ENCODE measurements at places on chromosomes 6 and 20.
A peak's percentile ranks its signal among the peaks of the same experiment; 100 is the strongest.

DNA sequence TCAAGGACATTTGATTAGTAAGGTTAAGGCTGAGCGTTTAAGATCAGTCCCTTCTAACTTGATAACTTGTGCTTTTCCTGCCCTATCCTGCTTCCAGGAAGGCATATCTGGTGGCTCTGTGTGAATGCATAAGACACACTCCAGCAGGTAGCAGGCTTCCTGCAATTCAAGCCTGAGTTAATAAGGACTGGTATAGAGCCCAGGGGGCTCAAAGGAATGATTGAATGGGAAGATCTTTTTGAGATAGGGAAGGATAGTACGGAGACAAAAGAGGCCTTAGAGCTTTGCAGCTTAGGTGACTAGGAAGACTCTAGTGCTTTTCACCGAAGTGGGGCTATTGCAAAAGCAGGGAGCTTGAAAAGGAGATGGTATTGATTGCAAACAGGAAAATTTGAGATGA lies 307.1 kb downstream of the GRIK2 start:
- DNase-seq: no peak

GRCh38 chr20:62875419-62876361 lies 14.1 kb upstream of the TCFL5 start:
- DNase-seq: peak; percentile 86

DNA sequence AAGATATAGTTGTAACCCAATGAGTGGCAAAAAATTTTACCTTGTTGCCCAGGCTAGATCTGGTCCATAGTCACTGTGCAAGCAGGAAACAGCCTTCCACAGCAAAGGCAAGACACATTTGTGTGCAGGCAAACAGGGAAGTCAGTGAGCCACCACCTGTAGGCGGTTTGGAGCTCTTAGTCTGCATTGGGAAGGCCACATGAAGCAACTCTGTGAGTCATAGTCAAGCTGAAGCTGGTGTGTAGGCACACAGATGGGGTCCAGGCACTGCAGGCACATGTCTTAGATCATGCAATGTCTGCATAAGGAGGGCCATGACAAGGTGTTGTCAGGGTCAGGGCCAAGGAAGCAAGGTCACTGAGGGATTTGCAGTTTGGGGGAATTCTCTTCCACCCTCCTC lies 543.2 kb upstream of the EPHA7 start:
- DNase-seq: no peak

DNA sequence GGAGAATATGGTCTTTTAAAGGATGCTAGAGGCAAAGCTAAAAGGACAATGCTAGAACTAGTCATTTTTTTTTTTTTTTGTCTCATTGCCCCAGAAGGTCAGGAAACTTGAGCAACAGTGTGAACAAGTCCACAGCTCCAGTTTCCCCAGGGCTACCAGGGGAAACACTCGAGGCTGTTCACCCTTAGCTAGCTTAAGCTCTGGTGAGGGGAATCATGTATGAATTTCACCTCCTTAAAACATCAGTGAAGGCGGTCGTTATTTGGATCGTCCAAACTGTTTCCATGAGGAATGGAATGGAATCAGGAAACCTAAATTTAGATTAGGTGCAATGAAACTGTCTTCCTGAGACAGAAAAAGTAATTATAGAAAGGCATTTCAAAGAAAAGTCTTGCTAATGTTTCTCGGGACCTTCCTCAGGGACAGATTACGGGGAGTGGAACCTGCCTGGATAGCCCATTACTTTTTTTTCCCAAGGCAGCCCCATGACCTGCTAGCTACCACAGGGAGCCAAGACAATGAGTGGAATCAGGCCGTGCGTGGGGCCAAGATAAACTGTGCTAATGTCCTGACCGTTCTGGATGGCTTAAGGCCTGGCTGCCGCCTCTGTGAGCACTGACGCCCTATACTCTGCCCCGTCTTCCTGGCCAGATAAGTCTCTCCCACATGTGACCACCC lies 164.8 kb upstream of the SGK1 start:
- DNase-seq: no peak

DNA sequence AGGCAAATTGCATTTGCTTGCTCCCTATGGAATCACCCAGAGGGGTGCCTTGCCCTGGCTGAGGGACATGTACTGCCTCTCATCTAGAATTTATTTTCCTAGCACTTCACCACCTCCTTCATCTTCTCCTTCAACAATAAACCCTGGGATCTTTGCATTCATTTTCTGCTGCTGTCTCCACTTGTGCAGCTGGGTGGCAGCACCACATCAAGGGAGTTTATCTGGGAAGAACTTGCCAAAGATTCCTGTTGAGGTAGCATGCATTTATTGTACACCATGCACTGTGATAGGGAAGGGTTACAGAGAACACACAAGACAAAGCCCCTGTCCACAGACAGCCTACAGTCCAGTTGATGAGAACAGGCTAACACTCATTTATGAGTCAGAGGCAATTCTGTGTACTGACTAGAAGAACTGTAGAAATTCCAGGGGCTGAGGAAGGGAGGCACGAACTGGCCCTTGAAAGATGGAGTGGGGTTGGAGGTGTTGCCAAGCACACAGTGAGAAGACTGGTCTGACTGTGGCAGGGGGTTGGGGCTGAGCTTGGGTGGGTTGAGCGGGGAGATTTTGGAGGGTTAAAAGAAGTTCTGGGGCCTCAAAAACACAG lies 17.5 kb downstream of the C20orf173 start:
- DNase-seq: no peak
